ENCODE measurements at places on chromosomes 6 and 20.

DNA sequence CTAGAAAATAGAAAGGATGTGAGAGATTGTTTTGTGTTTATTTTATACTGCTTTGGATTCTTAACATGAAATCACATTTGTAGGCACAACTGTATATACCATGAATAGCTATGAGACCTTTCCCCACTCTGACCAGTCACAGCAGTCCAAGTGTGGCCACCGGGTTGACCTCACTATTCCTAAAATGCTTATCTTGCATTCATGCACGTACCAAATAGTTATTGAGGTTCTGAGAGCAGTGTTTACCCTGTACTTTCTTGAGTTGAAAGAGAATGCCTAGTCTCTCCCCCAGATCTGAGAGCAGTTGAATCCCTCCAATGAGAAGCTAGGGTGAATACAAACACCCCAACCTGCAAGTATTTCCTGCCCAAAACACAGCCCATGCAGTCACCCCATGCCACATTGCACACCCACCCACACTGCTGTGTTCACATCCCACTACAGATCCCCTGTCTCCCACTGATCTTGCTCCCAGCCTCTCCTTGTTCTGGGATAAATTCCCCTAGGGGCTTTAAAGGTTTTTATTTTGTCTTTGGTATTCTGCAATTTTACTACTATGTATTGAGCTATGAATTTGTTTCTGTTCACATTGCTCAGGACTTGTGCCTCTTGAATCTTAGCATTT is 51.6 kb downstream of the GOPC start:
- no peak for DNase-seq

- DNase-seq: no peak
Measured at GRCh38 chr6:91941838-91942237, 1355.0 kb upstream of the MAP3K7 start.

- DNase-seq: no peak
Measured at GRCh38 chr20:33915726-33916331, 77.9 kb upstream of the RALY start.

DNA sequence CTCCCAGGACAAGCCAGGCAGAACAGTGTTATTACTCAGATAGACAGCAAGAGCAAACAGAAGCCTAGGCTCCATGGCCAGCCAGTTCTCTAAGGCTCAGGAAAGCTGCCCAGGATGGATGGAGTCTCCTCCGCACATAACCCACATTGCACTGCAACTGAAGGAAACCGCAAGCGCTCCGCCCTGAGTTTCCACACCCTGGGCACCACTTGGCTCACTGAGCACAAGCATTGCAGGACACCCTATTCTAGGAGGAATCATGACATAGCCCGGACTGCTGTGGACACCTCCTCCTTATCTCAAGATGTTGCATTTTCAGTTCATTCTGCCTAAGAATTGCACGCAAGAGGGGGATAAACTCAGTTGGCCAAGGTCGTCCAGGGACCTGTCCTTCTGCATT is 42.9 kb downstream of the LINC00237 start:
- no peak for DNase-seq

- peak; percentile 5 for DNase-seq
Measured at GRCh38 chr6:138004430-138005287, 102.6 kb downstream of the PERP start.

DNA sequence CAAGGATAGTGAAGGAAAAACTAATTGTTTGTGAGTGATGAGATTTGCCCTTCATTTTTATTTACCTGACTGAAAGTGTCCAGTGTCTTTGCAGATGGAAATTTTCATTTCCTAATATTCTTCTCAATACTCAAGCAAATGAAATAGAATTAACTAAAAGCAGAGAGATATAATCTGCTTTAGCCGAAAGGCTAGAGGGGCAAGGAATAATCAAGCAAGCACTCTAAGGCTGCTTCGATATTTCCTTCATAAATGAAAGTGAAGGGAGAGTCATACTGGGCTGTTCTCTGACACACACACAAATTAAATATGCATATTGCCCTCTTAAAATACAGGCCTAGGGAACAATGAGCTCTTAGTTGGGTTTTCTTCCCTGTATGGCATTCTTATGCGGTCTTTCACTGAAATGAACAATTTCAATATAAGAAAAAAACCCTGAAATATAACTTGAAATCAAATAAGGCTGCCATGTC is 47.5 kb upstream of the POPDC3 start:
- DNase-seq: peak; percentile 22

DNA sequence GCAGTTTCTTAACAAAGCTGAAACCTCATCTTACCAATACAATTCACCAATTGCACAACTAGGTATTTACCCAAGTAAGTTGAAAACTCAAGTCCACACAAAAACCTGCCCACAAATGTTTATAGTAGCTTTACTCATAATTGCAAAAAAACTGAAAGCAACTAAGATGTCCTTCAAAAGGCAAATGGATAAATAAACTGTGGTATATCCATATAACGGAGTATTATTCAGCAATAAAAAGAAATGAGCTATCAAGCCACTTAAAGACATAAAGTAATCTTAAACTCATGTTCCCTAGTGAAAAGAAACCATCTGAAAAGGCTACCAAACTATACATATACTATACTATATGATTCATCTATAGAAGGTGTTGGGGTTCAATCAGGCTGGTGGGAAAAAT is 179.7 kb downstream of the HACE1 start:
- no peak for DNase-seq

DNA sequence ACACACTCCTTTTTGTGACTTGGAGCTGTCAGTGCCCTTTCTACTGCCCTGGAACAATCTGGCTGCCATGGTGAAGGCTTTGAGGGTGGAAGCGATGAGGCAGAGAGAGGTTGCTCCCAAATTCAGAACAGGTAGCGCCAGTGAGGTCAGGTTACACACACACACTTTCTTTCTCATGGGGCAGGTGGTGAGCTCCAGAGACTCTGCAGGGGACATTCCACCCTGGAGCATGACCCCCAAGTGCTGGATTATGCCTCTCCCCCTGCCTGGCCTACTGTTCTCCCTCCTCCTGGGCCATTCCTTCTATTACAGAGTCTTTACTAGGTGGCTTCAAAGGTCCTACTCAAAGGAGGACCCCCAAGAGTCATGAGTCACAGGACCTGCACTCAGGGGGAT is 98.0 kb downstream of the EYA2 start:
- DNase-seq: no peak

DNA sequence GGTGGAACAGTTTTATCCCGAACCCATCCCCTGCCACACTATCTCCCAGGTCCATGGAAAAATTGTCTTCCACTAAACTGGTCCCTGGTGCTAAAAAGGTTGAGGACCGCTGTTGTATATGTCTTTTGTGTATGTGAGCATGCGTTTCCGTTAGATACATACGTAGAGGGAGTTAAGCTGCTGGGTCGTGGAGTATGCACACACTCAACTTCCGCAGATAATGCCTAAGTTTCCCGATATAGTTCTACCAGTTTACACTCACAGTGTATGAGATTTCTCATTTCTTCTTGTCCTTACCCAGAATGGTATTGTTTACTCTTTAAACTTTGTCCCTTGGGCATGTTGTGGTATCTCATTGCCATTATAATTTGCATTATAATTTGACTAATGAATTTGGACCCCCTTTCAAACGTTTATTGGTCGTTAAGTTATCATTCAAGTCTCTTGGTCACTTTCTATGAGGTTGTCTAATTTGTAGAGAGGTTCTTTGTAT is 50.5 kb upstream of the SCAF8 start:
- no peak for DNase-seq

GRCh38 chr6:24922814-24923213 is 12.9 kb downstream of the RIPOR2 start:
- DNase-seq: no peak

DNA sequence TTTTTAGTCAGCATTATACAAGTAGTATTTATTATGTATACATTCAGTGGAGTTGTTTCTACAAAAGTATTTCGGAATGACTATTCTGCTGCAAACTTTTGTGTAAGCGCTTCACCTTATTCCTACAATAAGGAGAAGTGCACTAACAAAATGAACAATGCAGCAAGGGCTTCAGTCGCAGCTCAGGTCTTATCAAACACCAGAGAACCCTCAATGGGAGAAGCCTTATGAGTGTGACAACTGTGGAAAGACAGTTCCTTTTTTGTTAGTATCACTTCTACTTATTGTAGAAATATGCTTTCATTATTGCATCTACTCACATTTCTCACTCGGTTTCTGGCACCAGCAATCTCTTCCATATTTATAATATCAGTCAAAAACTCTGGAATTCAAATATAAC is 18.8 kb downstream of the ZKSCAN3 start:
- DNase-seq: no peak

- DNase-seq: no peak
Measured at GRCh38 chr6:84081222-84081621, 47.6 kb downstream of the MRAP2 start.

GRCh38 chr6:32149932-32150870 is 1.5 kb downstream of the PRRT1 start:
- DNase-seq: no peak

DNA sequence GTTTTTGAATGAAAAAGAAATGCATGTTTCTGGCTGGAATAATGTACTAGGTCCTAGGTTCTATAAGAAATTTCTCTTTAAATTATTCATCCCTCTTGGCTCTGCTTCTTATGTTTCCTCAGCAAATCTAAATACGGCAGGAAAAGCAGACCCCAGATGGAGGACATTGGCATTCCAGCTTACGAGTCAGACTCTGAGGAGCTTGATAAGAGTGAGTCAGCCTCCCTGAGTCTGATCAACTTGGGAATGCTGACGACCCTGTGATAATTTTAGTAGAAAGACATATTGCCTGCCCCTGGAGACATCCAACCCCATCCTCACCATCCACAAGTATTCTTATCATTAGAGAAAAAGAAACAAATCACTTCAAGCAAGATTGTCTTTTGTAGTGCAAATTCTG is 509.7 kb upstream of the MARCKS start:
- no peak for DNase-seq

GRCh38 chr6:167472880-167473279 is 148.0 kb downstream of the TTLL2 start:
- no peak for DNase-seq

- no peak for DNase-seq
Measured at GRCh38 chr6:9197726-9198125, 762.4 kb upstream of the SLC35B3 start.
